GM23338 (cell line): ENCODE measurements at places on chromosomes 12 and 14. TPM values are rescaled to one million over a fixed set of nuclear protein-coding genes. Genes with fewer than 3 reads are reported as not detected.

ASPG gene
- total RNA-seq = 1.4 and 6.2 TPM in 2 replicates

PGF gene
- total RNA-seq = 6.3 and 9.5 TPM in 2 replicates

DNA sequence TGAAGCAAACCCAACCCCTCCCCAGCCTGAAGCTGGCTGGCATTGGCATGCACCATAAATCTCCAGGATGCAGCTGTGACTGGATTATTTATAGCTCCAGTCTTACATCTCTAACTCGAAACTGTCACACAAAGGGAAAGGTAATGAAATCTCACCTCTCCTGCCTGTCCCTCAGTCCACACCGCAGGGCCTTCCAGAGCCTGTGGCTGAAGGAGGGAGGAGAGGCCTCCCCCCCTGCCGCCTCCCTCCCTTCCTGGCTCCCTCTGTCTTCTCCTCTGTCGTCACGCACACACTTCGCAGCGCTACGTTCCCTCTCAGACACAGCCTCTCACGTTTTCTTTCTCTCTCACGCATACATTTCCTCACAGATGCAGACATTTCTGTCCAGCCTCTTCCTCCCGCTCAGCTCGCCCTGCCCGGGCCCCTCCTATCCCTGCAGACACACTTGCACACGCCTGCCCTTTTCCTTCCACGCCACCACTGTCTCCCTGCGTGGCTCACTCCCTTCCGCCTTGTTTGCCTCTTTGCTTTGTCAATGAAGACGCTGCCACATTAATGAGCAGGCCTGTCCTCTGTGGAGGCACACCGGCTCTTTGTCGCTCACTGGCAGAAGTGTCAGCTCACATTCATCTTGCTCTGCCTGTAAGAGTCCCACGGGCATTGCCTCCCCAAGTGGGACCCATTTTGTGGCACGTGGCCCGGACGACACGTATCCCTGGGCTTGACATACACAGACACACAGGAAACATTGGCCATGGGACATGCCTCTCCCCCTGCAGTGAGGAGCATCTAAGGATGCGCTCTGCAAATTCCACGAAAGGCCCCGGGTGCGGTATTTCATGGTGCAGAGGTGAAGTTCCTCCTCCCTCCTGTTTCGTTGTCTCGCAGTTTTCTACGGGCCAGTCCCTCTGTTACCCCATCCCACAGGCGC, 27.9 kb downstream of the IRF2BPL start:
- peak; percentile 38 for DNase-seq

GRCh38 chr12:53061404-53062010, 11.6 kb downstream of the TNS2 start:
- peak; percentile 67 for DNase-seq

DNA sequence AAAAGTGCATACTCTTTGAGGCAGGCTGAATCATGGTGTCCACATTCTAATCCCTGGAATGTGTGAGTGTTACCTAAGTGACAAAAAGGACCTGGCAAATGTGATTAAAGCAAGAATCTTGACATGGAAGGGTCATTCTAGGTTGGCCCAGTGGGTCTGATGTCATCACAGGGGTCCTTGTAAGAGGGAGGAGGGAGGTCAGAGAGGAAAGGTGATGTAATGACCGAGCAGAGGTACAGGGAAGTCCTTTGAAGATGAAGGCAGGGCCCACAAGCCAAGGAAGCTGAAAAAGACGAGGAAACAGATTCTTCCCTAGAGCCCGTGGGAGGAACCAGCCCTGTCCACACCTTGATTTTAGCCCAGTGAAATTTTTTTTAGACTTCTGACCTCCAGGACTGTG, 60.1 kb downstream of the MAP1LC3B2 start:
- no peak for DNase-seq
